ENCODE measurements at places on chromosomes 11 and 22.

DNA sequence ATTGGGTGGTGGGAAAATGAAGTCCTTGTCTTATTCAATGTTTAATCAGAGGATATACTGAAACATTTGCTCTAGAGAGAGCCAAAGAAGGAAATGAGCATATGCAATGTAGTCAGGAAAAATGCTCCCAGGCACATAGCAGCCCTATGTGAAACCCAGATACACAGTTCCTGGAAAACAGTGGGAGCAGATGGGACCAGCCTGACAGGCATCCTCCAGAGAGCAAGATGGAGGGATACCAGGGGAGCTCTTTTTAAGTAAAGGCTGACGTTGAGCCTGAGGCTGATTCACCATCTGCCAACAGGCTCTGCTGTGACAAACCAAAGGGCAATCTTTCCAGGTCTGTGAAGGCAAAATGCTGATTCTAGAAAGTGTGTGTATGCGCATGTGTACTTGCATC is 559.4 kb upstream of the KIRREL3 start:
- no peak for DNase-seq

DNA sequence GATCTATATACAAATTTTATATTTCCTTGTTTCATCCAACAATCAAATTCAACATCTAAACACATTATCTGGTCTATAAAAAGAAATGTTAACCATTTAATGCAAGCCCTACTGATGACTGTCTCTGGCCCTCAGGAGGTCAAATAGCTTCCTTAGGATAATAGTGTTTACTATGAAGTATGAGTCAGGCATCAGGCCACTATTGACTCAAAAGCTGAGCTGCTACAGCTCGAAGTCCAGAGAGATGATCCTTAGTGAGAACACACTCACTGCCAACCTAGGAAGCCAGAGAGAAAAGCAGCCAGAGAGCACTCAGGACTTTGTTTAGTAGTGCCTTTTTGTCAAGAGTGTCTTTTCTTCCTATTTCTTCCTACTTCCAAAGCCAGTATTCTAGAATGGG is 171.8 kb downstream of the SOX6 start:
- DNase-seq = peak; percentile 79

- peak; percentile 17 for DNase-seq
Observed at GRCh38 chr11:29449281-29450074, 567.4 kb downstream of the KCNA4 start.

DNA sequence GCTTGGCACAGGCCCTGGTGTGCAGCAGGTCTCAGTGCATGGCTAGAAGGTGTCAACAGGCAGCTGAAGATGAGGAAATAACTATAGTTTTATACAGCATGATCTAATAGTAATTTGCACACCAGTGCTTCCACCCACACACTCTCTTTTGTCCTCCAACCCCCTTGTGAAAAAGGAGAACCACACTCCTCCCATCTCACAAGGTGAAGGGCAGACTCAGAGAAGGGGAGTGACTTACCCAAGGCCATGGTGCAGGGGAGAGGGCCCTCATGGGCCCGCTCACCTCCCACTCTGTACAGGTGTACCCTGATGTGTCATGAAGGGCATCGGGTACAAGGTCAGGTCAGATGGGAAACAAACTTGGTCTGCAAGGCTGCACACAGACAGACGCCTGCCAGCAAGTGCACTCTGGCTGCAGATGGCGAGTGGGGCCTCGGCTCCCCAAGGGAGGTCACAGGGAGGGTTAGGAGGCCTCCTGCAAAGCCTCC is 53.4 kb downstream of the DGCR2 start:
- DNase-seq = no peak

- DNase-seq = peak; percentile 82
Observed at GRCh38 chr22:40479887-40480538, 109.6 kb downstream of the SGSM3 start.

GRCh38 chr11:36510594-36510942 is 496 bp upstream of the TRAF6 start:
- no peak for DNase-seq

DNA sequence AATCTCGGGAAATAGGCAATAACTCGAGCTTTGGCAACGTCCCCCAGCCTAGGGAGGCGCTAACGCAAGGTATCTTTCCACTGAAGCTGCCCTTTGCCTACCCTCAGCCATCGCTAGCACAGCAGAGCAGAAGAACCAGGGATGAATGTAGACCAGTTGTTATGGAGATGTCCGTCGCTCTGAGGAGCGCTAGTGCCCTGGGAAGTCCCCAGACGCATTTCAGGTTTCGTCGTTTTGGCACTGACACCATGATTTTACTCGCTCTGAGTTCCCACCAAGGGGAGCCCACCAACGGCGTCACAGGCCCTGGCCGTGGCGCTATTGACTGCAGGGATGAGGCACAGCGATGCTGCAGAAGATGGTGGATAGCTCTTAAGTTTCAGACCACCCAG is 22.7 kb upstream of the BDNF start:
- peak; percentile 35 for DNase-seq

GRCh38 chr11:9251311-9251710 is 13.8 kb downstream of the DENND5A start:
- DNase-seq = no peak

DNA sequence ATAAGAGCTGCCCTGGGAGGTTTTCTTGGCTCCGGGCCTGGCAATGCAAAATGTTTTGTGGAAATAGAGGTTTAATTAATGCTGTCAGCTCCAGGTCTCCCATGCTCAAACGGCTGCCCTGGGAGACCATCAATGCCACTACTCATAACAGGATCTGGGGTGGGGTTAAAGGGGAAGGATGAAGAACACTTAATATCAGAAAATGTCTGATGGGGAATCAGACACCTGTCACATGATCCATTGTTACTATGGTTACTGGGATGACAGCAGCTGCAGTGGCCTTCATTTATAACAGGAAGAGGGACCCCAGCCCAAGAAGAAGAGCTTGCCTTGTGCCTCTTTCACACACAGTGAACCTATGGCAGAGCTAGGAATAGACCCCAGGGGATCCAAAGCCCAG is 2.2 kb upstream of the SYT13 start:
- DNase-seq = no peak

GRCh38 chr11:27233654-27234042 is 129.4 kb downstream of the CCDC34 start:
- no peak for DNase-seq

DNA sequence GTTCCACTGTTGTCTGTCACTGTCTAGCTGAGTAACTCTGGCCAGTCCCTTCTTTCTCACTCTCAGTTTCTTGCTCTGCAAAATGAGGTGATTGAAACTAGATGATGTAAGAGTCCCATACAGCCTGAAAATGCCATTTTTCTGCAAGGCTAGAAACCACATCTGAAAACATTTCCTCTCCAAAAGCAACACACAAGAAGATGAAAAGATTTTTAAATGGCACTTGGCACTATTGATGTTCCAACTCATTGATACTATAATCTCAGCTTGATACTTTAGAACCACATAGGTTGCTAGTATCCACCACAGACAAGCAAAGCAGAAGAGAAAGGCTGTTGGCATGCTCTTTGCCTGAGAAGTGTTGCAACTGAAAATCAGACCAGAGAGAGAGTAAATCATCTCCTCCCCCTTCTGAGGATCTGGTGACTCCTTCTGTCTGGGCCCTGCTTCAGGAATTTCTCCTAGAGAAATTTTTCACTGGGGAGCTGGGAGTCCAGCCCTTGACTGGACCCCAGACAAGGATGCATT is 1217.9 kb downstream of the LRRC4C start:
- no peak for DNase-seq

GRCh38 chr22:36192542-36192941 is 9.1 kb downstream of the APOL4 start:
- DNase-seq = peak; percentile 36

DNA sequence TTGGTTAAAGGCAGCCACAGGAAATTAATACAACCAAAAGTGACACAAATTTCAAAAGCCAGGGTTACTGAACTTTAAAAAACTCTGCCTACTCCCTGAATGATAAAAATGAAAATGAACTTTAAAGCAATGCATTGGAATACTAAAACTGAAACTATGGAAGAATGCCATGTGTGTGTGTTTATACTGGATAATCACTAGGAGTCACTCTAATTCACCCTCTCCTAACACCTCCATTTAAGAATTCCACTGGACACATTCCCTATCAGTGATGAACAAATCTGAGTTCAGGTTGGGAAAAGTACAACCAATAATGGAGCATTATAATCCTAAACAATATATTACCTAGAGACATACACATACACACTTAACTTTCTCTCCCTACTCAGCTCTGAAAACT is 27.5 kb upstream of the PLAAT3 start:
- DNase-seq = no peak

GRCh38 chr11:7098235-7098832 is 9.5 kb downstream of the RBMXL2 start:
- DNase-seq = peak; percentile 48

- DNase-seq = no peak
Observed at GRCh38 chr11:64796047-64796756, 6.8 kb downstream of the MAP4K2 start.

GRCh38 chr11:9563196-9563730 is 10.2 kb upstream of the WEE1 start:
- no peak for DNase-seq

All from iris pigment epithelial cell (primary cell).